Aorta (tissue), 5 donors: ENCODE measurements at places on chromosomes 2 and 18. TPM values are rescaled to one million over a fixed set of nuclear protein-coding genes. Genes with fewer than 3 reads are reported as not detected.

CRYBA2 gene
- not detected for total RNA-seq

CFAP53 gene
- total RNA-seq: 0.39 TPM

TFCP2L1 gene
- total RNA-seq: 1.7 TPM

SOX11 gene
- total RNA-seq: 0.03 TPM

AMER3 gene
- not detected for total RNA-seq

PARD6G gene
- total RNA-seq: 3.8 TPM

DNA sequence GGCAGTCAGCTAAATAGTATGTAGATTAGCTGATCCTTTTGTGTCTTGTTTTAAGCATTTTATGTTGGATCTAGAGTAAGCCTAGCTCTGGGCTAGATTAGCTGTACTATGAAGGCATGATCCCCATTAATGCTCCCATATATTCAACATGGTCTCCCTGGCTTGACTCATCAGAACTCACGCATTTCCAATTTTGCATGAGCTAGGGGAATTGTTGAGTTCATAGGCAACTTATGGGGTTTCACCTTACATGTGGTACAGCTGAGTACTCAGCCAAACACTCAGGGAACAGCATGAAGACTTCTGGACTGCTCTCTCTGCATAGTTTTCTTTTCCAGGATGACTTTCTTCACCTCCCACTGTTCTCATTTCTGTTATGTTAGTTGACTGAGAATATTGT lies 248.2 kb downstream of the TMX3 start:
- H3K27me3 ChIP-seq: no peaks in the 10 kb centered on the region
- DNase-seq: no peak
- H3K4me1 ChIP-seq: peaks cover 2% of the 10 kb centered on the region
- no peak overlapping the region for H3K27ac ChIP-seq

- H3K4me1 ChIP-seq: peaks cover 11% of the 10 kb centered on the region
- no peak overlapping the region for H3K4me3 ChIP-seq
- H3K27ac ChIP-seq: no peak overlapping the region
- no peaks in the 10 kb centered on the region for H3K36me3 ChIP-seq
- no peaks in the 10 kb centered on the region for H3K27me3 ChIP-seq
Measured at GRCh38 chr2:200782251-200782650, 29.5 kb upstream of the BZW1 start.

DNA sequence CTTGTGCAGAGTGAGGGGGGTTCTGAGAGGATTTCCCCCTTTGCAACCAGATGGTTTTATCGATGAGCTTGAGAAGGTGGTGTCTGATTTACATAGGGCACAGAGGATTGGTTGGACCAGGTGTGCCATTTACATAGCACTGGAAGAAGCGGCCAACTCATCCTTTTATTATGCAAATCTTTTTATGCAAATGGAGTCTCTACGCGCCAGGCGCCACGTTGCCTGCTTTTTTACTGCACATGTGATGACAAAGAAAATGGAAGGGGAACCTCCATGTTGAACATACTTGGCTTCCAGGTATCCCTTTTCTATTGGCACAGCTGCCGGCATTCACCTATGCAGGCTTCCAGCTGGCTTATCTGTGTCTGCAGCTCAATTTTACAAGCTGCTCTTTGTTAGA lies 18.4 kb upstream of the TXNL4A start:
- no peak overlapping the region for H3K27ac ChIP-seq
- H3K4me1 ChIP-seq: no peaks in the 10 kb centered on the region
- H3K27me3 ChIP-seq: no peaks in the 10 kb centered on the region
- no peaks in the 10 kb centered on the region for H3K36me3 ChIP-seq

- no peaks in the 10 kb centered on the region for H3K4me1 ChIP-seq
- H3K36me3 ChIP-seq: no peaks in the 10 kb centered on the region
- no peak overlapping the region for H3K27ac ChIP-seq
Measured at GRCh38 chr18:25787276-25787675, 303.1 kb downstream of the SS18 start.

DNA sequence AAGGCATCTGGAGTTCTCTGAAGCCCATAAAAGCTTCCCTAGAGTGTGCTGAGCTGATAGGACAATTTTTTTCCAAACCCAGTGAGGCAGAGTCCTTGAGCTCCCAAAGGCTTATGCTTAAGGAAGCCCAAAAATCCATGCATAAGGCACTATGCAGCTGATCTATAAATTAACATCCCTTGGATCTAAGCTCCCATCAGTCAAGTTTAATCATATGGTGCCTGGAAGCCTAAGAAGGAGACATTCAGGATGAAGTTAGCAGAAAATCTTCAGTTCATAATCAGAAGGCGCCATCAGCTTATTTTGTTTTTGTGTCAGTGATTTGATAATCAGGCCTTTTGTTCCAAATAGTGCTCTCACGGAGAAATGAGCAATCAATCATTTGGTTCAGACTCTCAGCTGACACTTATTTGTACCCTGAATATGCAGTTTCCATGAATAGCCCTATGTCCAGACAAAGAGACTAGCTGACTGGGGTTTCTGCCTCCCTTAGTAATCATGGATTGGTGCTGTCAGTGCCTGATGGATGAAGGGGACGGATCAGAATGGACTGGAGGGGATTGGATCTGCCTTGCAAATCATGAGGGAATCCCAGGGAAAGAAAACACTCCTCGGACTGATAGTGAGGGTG lies 464.8 kb upstream of the RGPD4 start:
- H3K27me3 ChIP-seq: no peaks in the 10 kb centered on the region
- peaks cover 4% of the 10 kb centered on the region for H3K4me1 ChIP-seq
- no peak overlapping the region for H3K4me3 ChIP-seq
- no peak overlapping the region for H3K27ac ChIP-seq

GRCh38 chr2:231359948-231360347 lies 35.6 kb upstream of the B3GNT7 start:
- no peaks in the 10 kb centered on the region for H3K36me3 ChIP-seq
- H3K27ac ChIP-seq: no peak overlapping the region
- peak; percentile 58 for DNase-seq
- H3K4me1 ChIP-seq: no peaks in the 10 kb centered on the region
- no peaks in the 10 kb centered on the region for H3K27me3 ChIP-seq

DNA sequence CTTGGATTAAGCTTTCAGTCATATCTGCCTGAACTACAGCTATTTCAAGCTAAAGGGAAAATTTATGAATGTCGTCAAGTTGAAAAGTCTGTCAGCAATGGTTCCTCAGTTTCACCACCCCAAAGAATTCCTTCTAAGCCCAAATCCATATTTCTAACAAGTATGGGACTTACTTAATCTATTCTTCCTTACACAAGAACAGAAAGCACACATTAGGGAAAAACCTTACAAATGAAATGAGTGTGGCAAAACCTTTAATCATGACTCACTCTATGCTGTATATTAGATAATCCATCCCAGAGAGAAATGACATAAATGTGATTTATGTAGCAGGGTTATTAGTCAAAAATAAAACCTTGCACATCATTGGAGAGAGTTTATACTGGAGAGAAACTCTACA lies 78.9 kb downstream of the RAB31 start:
- H3K27me3 ChIP-seq: no peaks in the 10 kb centered on the region
- no peak overlapping the region for H3K27ac ChIP-seq
- H3K4me3 ChIP-seq: no peak overlapping the region
- H3K4me1 ChIP-seq: peaks cover 3% of the 10 kb centered on the region
- DNase-seq: no peak
- no peaks in the 10 kb centered on the region for H3K36me3 ChIP-seq

GRCh38 chr2:188629753-188630527 lies 338.3 kb downstream of the GULP1 start:
- DNase-seq: peak; percentile 54
- no peak overlapping the region for H3K4me3 ChIP-seq
- H3K27ac ChIP-seq: peak overlapping the region; percentile 57
- H3K36me3 ChIP-seq: no peaks in the 10 kb centered on the region

GRCh38 chr2:171837736-171838135 lies 56.3 kb downstream of the SLC25A12 start:
- no peaks in the 10 kb centered on the region for H3K4me1 ChIP-seq
- H3K36me3 ChIP-seq: peaks cover 10% of the 10 kb centered on the region
- DNase-seq: no peak
- H3K27me3 ChIP-seq: no peaks in the 10 kb centered on the region
- H3K4me3 ChIP-seq: no peak overlapping the region

DNA sequence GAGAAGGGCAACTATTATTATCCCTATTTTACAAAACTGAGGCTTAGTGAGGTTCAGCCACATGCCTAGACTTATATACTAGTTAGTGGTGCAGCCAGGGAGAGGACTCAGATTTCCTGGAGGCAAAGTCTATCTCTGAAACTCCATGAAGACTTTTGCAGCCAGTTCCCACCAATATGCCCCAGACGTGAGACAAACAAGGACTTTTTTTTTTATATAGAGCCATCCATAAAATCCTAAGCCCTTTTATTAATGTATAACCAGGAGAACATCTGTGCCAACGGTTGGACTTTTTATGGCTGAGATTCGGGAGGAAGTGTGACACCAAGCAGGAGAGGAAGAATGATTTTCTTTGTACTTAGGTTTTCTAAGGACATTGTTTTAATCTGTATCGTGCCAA lies 29.9 kb downstream of the LIPG start:
- no peak overlapping the region for H3K27ac ChIP-seq
- H3K4me3 ChIP-seq: no peak overlapping the region
- H3K27me3 ChIP-seq: no peaks in the 10 kb centered on the region
- no peaks in the 10 kb centered on the region for H3K36me3 ChIP-seq
- no peak for DNase-seq

DNA sequence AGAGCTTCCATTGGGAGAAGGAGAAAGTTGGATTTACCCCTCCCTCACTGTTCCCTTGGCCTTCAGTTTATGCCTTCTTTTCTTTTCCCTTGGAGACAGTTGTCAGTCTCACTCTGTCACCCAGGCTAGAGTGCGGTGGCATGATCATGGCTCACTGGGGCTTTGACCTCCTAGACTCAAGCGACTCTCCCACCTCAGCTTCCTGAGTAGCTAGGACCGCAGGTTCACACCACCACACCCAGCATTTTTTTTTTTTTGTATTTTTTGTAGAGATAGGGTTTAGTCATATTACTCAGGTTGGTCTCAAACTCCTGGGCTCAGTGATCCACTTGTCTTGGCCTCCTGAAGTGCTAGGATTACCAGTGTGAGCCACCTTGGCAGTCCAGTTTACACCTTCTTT lies 49.9 kb downstream of the SLC9A4 start:
- H3K36me3 ChIP-seq: no peaks in the 10 kb centered on the region
- no peaks in the 10 kb centered on the region for H3K4me1 ChIP-seq
- no peaks in the 10 kb centered on the region for H3K27me3 ChIP-seq
- H3K27ac ChIP-seq: no peak overlapping the region
- H3K4me3 ChIP-seq: no peak overlapping the region
